ENCODE measurements at places on chromosomes 2 and 18. TPM values are rescaled to one million over a fixed set of nuclear protein-coding genes. Genes with fewer than 3 reads are reported as not detected.

Gene VWA3B
- 0.07 TPM for polyA plus RNA-seq

Gene WNT10A
- polyA plus RNA-seq = 0.24 TPM

Gene RTKN
- 17.3 TPM for polyA plus RNA-seq

Gene AGAP1
- 11.0 TPM for polyA plus RNA-seq
